Progenitor cell of endocrine pancreas (in vitro differentiated cells): ENCODE measurements at places on chromosomes 6 and 20. TPM values are rescaled to one million over a fixed set of nuclear protein-coding genes. Genes with fewer than 3 reads are reported as not detected.

- DNase-seq, result no peak
Measured at GRCh38 chr20:24406750-24407149, 62.7 kb upstream of the SYNDIG1 start.

- no peak for DNase-seq
Measured at GRCh38 chr20:60892095-60892813, 359.8 kb upstream of the CDH4 start.

GRCh38 chr20:2125474-2126112 is 24.0 kb downstream of the STK35 start:
- no peak for DNase-seq

DNA sequence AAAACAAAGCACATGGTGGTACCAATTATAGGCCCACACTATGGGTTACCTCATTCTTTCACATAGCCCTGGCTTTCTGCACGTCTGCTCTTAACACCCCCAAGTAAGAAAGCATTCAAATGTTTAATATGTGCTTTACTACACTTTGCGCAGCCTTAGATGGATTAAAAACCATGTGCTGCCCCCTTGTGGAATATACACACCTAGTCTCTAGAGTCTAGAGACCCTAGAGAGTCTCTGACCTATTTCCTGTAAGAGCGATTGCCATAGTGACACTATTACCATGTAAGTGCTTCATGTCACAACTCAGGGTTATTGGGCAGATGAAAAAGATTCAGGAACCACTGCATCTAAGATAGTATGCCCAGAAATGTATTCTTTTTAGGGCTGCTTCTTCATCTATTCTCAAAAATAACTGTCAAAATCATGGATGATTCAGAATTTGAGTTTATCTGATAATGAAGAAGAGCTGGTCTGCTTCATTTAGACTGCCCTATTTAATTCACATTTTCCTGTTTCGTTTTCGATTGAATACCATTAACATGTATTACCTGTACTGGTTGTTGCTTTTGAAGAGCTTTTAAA is 186.3 kb downstream of the ADGB start:
- no peak for DNase-seq

- no peak for DNase-seq
Measured at GRCh38 chr6:143647732-143648131, 30.0 kb upstream of the PHACTR2 start.

- no peak for DNase-seq
Measured at GRCh38 chr6:12507636-12508035, 208.9 kb upstream of the PHACTR1 start.

- DNase-seq, result no peak
Measured at GRCh38 chr6:70119218-70119835, 183.6 kb downstream of the COL9A1 start.

- no peak for DNase-seq
Measured at GRCh38 chr6:142685852-142686506, 259.0 kb downstream of the HIVEP2 start.

DNA sequence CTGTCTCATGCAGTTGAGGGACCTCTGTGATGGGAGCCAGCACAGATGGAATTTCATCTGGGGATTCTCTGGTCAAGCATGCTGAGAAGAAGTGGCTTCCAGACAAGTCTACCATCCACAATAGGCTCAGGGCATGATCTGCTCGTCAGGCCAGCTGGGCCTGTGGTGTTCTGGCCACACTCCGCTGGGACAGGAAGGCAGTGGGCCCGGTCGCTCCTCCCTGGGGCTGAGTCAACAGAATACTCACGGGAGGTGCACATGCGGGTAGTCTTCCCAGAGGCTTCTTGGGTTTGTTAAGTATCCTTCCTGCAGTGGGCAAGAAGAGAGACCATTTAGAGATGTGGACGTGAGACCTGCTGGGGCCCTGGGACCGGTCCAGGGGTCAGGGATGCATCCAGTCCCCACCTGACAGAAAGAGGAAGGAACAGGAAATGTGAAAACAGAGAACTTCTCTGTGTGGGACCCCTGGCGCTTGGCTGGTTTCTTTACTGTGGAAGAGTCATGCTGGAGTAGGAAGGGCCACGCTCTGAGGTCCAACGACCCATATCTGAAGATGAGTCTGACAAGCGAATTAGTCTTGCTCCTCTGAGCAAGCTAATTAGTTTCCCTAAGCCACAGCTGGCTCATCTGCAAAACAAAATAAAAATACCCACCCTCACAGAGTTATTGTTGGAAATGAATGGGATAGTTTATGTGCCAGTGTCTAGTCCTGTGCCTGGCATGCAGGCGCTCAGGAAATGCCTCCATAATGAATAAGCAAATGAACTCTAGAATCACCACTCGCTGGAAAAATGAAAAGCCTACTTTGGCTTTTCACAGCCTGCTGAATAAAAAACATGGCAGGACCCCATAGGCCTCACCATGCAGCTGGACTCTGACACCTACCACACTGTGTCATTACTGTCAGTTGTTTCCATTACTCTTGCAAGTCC is 67.3 kb downstream of the TRAM2 start:
- no peak for DNase-seq

- DNase-seq, result no peak
Measured at GRCh38 chr20:59816146-59816738, 117.2 kb downstream of the SYCP2 start.

DNA sequence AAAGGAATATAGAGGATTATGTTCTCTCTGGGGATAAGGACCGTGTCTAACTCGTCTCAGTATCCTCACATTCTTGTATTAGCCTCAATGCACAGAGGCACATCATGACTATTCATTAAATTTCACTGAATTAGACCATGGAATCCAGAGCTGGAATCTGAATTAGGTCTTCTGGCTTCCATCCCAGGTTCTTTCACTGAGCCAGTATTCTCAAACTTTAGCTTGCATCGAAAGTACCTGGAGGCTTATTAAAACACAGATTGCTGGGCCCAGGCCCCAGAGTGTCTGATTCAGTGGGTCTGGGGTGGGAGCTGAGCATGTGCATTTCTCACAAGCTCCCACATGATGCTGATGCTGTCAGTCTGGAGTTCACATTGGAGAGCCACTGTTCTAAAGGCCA is 142.0 kb downstream of the UST start:
- DNase-seq, result no peak

GRCh38 chr6:127586372-127586771 is 9.4 kb downstream of the C6orf58 start:
- DNase-seq, result no peak

- no peak for DNase-seq
Measured at GRCh38 chr6:91167846-91168245, 581.0 kb upstream of the MAP3K7 start.

GRCh38 chr6:11535801-11536230 is 1.7 kb upstream of the TMEM170B start:
- no peak for DNase-seq

DNA sequence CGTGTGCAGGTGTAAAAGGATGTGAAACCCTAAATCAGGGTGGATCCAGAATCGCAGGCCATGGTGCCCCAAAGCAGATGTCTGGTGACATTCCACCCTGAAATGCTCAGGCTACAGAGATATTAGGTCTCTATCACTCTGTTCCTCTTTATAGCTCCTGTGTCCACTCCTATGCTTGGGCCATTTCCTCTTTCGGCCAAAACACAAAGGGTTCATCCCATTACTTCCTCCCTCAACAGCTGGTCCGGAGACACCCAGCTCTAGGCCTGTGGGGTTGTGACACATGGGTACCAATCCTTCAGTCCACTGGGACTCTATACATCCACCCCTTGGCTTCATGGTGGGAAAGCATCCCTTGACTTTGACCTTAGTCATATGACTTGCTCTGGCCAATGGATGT is 1.7 kb upstream of the SIGLEC1 start:
- DNase-seq, result no peak

- DNase-seq, result no peak
Measured at GRCh38 chr20:2775139-2775538, 25.3 kb downstream of the CPXM1 start.

DNA sequence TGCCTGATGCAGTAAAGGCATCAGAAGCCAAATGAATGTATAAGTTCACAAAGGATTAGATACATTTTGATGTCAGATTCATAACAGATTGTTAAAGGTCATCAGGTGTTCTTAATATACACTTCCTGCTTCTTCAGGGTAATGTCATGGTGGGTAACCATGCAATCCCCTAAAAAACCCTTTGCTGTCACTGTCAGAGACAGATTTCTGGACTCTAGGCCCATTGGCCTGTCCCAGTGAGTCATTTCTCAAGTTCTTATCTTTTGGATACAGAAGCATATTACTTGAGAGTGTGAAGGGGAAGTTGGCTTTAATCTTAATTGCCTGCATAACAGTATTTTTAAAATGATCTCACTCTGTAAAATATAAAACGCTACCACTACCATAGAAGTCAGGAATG is 895.6 kb upstream of the MAP3K7 start:
- DNase-seq, result no peak

GRCh38 chr6:150733726-150734125 is 131.8 kb upstream of the MTHFD1L start:
- no peak for DNase-seq

- peak; percentile 31 for DNase-seq
Measured at GRCh38 chr6:165659945-165660856, 2.8 kb downstream of the PDE10A start.

GRCh38 chr20:1396702-1397101 is 3.8 kb upstream of the FKBP1A start:
- DNase-seq, result no peak

Gene OPN5
- total RNA-seq, result 0.09 TPM in 1 of 2 replicates, not detected in the other

Gene ARID1B
- total RNA-seq, result 152 and 153 TPM in 2 replicates

Gene MTFR2
- total RNA-seq, result 2.9 and 3.8 TPM in 2 replicates

Gene ADGRG6
- 126 and 139 TPM in 2 replicates for total RNA-seq

Gene TSBP1
- not detected in 2 replicates for total RNA-seq

Gene ADGRB3
- 1.5 and 1.8 TPM in 2 replicates for total RNA-seq

Gene SUMO4
- 2.7 and 3.6 TPM in 2 replicates for total RNA-seq
